Astrocyte (in vitro differentiated cells and primary cell): ENCODE measurements at places on chromosomes 16 and 17. TPM values are rescaled to one million over a fixed set of nuclear protein-coding genes. Genes with fewer than 3 reads are reported as not detected.

- DNase-seq, result peak; percentile 37
- no peaks in the 10 kb centered on the region for H3K36me3 ChIP-seq
- H3K27me3 ChIP-seq, result no peaks in the 10 kb centered on the region
- peak overlapping the region; percentile 42 for H3K4me3 ChIP-seq
Measured at GRCh38 chr17:43720311-43721060, 38.1 kb downstream of the SOST start.

GRCh38 chr17:35539659-35540026 lies 2.2 kb upstream of the SLFN12L start:
- no peaks in the 10 kb centered on the region for H3K4me1 ChIP-seq
- no peak overlapping the region for H3K4me3 ChIP-seq
- DNase-seq, result no peak
- no peak overlapping the region for H3K27ac ChIP-seq
- H3K36me3 ChIP-seq, result no peaks in the 10 kb centered on the region
- peaks cover 7% of the 10 kb centered on the region for H3K27me3 ChIP-seq

ZG16 gene
- not detected in 2 replicates for total RNA-seq

DNA sequence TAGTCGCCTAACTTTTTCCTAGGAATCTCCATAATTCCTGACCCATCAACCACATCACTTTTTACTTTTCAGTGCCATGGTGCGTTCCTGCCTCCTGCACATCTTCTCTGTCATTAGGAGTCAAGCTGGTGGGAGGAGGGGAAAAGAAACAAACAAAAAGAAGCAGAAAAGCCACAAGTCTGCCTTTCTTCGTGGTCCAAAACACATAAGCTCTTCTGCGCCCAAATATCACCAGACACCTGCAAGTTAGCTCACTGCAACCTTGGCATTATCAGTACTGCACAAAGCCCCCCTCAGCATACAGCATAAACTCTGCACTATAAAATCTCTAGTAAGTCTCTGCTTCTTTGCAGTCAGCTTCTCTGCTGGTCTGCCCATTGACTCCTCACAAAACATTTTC lies 295.3 kb downstream of the HS3ST3B1 start:
- H3K27ac ChIP-seq, result no peak overlapping the region
- DNase-seq, result no peak
- H3K4me1 ChIP-seq, result no peaks in the 10 kb centered on the region
- no peaks in the 10 kb centered on the region for H3K36me3 ChIP-seq

CPHXL2 gene
- not detected in 2 replicates for total RNA-seq

DNA sequence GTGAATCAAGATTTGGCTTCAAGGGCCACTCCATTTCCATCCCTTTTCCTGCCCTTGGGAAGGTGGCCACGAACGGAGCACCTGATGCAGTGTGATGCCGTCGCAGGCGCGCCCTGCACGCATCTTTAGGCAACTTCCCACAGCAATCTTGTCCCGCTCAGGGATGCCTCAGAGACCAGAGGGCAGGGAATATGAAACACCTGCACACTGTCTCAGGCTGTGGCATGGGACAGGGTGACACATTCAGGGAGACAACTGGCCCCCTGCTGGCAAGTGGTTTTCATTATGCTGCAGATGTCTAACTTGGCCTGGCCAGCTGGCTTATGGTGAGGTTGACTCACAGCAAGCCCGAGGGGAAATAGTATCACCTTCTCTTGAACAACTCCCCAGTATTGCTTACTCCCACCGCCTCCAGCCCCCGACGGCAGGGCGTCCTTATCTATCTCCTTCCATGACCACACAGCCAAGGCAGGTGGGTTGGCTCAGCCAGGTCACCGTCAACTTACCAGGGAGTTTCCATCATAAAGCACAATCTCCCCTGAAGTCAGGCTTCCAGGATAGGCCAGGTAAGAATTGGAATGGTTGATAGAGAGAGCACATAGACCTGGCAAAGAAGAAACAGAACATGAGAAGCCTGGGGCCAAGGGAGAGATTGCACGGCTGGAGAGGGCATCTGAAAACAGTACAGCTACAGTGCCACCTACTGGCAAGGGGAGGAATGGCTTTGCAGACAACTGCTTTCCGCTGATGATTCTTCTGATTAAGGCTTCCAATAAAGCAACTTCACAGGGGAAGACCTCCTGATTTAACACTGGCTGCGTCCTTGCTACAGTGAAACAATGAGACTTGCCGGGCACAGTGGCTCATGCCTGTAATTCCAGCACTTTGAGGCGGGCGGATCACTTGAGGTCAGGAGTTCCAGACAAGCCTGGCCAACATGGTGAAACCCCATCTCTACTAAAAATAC lies 21.1 kb downstream of the WIPI1 start:
- peaks cover 52% of the 10 kb centered on the region for H3K36me3 ChIP-seq
- no peaks in the 10 kb centered on the region for H3K27me3 ChIP-seq
- peak overlapping the region; percentile 49 for H3K27ac ChIP-seq

GPRC5C gene
- total RNA-seq, result 65.3 and 70.4 TPM in 2 replicates

AOC2 gene
- 4.1 and 5.0 TPM in 2 replicates for total RNA-seq

DNA sequence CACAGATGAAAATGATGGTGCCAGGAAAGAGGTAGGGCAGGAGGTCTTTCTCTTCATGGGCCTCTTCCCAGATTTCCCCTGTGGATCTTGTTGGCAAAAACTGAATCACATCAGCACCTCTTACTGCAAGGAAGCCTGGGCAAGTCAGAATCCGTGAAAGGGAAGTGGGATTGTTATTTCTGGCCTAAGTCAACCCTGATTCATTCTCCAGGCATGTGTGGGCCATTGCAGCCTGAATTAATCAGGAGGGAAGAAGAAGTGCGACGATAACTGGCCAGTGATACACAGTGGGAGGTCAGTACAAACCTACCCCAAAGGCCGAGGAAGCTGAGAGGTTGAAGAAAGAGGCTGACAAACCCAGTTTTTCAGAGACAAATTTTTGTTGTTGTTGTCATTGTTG lies 17.9 kb upstream of the NSMCE1 start:
- peak overlapping the region; percentile 57 for H3K27ac ChIP-seq
- peaks cover 15% of the 10 kb centered on the region for H3K4me1 ChIP-seq
- H3K36me3 ChIP-seq, result no peaks in the 10 kb centered on the region
- peak; percentile 98 for DNase-seq
- no peaks in the 10 kb centered on the region for H3K27me3 ChIP-seq

RHBDL1 gene
- 4.0 and 4.9 TPM in 2 replicates for total RNA-seq

DNA sequence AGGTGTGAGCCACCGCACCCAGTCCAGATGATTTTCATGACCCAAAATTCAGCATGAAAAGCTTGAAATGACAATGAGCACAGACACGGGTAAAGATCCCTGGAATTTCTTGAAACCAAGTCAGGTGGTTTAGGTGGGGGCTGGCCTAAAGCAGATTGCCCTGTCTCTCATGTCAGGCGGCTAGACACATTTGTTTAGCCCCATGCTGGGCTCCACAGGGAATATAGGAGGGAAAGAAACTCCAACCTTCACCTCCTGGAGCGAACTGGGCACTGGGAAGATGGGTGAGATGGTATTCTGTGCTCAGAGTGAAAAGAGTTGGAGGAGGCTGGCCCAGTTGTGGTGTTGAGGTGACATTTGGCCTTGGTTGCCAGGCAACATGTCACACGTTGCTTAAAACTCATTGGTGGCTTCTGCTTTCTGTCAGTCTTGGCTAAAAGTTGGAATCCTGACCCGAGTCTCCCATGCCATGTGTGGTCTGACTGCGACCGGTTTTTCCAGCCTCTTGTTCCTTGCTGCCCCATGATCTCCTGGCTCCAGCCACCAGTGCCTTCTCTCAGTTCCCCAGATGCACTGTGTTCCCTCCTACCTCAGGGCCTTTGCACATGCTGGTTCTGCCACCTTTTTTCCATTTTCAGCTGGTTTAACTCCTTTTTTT lies 113.7 kb downstream of the ABCC6 start:
- H3K36me3 ChIP-seq, result peaks cover 23% of the 10 kb centered on the region
- no peak overlapping the region for H3K4me3 ChIP-seq
- no peak for DNase-seq
- no peaks in the 10 kb centered on the region for H3K4me1 ChIP-seq

DNA sequence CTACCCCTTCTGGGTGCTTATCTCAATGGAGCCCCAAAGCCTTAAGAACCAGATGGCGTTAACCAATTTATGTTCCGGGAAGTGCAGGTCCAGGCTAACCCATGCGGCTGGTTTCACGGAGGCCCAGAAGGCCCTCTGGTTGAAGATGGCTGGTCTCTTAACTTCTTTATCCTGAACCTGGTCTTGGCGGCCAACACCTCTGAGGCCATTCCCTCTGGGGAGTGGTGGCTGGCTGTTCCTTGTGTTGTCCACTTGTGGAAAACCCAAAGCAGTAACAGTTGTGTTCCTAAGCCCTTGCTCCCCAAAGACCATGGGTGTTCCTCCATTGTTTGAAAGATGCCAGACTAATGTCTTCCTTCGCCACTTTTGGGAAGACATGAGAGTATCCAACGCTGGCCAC lies 1.5 kb downstream of the CDYL2 start:
- peak overlapping the region; percentile 7 for H3K4me3 ChIP-seq
- H3K36me3 ChIP-seq, result no peaks in the 10 kb centered on the region
- H3K27ac ChIP-seq, result no peak overlapping the region
- no peak for DNase-seq
- peaks cover 10% of the 10 kb centered on the region for H3K4me1 ChIP-seq

TMEM92 gene
- 18.3 and 28.2 TPM in 2 replicates for total RNA-seq

GRCh38 chr16:21064203-21064602 lies 86.4 kb downstream of the DNAH3 start:
- DNase-seq, result no peak
- H3K4me1 ChIP-seq, result no peaks in the 10 kb centered on the region
- peaks cover 2% of the 10 kb centered on the region for H3K27me3 ChIP-seq
- no peak overlapping the region for H3K4me3 ChIP-seq
- H3K36me3 ChIP-seq, result no peaks in the 10 kb centered on the region
- H3K27ac ChIP-seq, result no peak overlapping the region
